ENCODE measurements at places on chromosomes 11 and 22.

GRCh38 chr11:101617735-101618332, 34.0 kb upstream of the TRPC6 start:
- DNase-seq = peak; percentile 92

- no peak for DNase-seq
These were observed 52.0 kb upstream of the TOP3B start for GRCh38 chr22:22034469-22035132.

DNA sequence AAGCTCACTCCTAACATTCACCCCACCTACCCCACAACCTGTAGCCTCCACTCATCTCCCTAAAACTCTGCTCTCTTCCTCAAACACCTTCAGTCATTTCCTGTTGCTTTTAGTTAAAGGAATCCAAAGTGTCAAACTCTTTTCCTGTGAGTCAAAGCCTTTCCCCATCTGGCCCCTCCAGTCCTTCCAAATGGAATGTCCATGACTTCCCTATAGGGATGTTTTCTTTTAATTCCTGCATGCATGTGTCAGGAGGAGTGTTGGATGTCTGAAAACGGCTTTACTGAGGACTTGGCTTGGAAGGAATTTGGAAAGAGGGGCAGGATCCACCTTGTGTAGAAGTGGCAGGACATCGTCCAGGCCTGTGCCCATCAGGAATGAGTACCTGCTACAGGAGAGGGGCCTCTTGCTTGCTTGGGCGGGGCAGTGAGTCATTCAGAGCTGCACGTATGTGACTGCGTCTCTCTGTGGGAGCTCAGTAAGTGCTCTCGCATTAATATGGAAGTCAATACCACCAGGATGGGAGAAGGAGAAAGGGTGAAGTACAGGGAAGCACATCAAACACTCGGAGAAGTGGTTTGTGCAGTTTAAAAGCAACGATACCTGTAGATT, 491.9 kb downstream of the OPCML start:
- DNase-seq = peak; percentile 62

DNA sequence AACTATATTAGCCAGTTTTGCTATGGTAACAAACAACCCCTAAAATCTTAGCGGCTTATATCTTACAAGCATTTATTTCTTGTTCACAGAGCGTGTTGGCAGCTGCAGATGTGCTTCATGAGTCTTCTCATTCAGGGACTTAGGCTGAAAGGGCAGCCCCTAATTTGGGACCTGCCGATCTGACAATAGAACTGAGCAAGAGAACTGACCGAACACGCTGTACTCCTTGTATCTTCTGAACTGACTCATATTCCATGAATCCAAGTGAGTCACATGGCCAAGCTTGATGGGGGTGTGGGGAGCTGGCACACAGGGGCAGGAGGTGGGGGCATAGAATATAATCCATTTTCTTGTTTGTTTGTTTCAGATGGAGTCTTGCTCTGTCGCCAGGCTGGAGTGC, 481.7 kb upstream of the CADM1 start:
- DNase-seq = no peak

GRCh38 chr11:93732237-93732892, 8.9 kb downstream of the TAF1D start:
- DNase-seq = no peak

GRCh38 chr22:49179175-49179574, 648.5 kb downstream of the BRD1 start:
- no peak for DNase-seq

- no peak for DNase-seq
These were observed 3.2 kb downstream of the LRRC4C start for GRCh38 chr11:41456269-41456668.
